ENCODE measurements at places on chromosomes 1 and 21.
A peak's percentile ranks its signal among the peaks of the same experiment; 100 is the strongest.

DNA sequence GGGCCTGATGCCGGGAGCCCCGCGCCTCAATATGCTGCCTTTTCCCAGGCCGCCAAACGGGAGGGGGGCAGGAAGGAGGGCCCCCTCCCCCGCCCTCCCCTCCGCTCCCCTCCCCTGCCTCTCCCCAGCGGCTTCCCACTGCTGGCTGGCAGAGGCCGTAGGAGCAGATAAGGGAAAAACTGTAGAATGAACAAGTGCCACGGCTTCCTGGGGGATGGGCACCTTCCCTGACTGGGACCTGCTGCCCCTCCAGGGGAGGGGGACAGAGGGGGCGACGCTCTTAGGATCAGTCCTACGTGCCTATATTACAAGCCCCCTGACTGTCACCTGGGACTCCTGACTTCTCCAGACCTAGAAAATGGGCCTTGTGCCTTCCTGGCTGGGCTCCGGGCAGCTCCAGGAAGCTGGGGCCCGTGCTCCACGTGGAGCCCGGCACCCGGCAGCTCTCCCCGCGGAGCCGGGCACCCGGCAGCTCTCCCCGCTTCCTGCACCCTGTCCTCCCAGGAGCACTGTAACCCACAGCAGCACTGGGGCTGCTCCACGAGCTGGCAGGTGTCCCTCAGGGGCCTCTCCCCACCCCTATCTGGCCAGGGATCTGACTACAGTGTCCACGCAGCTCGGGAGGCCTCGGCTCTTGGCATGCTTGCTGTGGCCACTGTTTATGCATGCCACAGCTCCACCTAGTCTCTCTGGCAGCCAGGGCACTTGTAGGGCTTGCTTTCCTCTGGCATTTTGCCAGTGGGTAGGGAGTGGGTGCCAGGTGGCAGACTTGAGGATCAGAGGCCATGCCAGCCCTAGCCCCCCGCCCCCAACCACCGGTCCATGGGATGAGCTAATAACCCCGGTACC is 674 bp upstream of the HES5 start:
- H3K36me3 ChIP-seq: no peaks in the 10 kb centered on the region
- H3K4me1 ChIP-seq: peaks cover 20% of the 10 kb centered on the region
- no peak for DNase-seq
- H3K27ac ChIP-seq: no peak overlapping the region

GRCh38 chr1:64041371-64042131 is 161.9 kb upstream of the UBE2U start:
- peaks cover 3% of the 10 kb centered on the region for H3K36me3 ChIP-seq
- DNase-seq: no peak

DNA sequence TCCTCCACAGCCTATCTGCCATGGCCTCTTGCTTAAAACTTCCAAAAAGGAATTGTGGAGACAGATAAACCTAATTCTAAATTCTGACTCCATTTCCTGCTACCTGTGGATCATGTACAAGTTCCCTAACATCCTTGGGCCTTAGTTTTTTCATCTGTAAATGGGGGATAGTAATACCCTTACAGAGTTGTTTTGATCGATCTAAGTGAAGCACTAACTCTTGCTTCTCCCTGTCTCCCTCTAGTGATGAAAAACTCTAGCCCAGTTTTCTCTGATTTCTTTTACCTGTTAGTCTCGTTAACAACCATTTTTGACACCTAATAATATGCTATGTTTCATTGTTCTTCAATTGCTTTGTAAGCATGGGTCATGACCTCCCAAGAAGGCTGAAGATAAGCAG is 65.9 kb downstream of the TM2D1 start:
- DNase-seq: no peak
- no peaks in the 10 kb centered on the region for H3K36me3 ChIP-seq
- H3K4me3 ChIP-seq: no peak overlapping the region
- no peaks in the 10 kb centered on the region for H3K4me1 ChIP-seq

DNA sequence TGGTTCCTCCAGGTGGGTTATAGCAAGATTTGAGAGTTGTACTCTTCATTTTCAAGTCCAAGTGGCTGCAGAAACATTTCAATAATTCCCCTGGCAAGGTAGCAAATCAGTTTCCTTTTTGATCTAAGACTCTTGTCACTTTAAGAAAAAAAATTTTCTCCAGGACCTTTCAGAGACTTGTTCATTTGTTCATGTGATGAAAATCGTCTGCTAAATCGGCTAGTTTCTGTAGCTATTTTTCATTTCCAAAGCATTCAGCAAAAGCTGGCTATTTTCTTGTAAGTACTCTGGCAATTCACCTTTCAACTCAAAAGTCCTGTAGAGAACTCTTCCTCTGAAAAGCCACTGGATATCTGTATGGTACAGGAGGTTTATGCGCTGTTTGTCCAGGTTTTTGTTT is 93.5 kb downstream of the LTN1 start:
- H3K27ac ChIP-seq: no peak overlapping the region
- H3K4me3 ChIP-seq: no peak overlapping the region
- H3K4me1 ChIP-seq: peaks cover 10% of the 10 kb centered on the region
- H3K36me3 ChIP-seq: peaks cover 10% of the 10 kb centered on the region
- H3K27me3 ChIP-seq: peaks cover 7% of the 10 kb centered on the region

DNA sequence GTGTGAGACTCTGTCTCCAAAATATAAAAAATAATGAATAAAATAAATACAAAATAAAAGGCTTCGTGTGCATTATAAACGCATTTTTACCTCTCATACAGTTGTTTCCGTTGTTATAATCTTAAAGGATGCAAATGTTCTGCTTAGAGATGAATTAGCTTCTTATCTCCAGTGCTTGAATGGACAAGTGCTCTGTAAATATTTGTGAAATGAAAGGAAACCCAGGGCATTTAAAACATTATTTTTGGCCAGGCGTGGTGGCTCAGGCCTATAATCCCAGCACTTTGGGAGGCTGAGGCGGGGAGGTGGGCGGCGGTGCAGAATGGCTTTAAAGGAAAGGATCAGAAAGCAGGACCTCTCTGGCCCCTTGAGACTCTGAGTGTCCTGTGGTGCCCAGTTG is 94.5 kb downstream of the HUNK start:
- no peak overlapping the region for H3K27ac ChIP-seq
- H3K36me3 ChIP-seq: 0 out of 2 replicates have a peak, but pooled peaks cover 2% of the 10 kb centered on the region
- H3K4me3 ChIP-seq: no peak overlapping the region

GRCh38 chr1:26318338-26319064 is 743 bp downstream of the CD52 start:
- peaks cover 10% of the 10 kb centered on the region for H3K36me3 ChIP-seq
- no peak overlapping the region for H3K4me3 ChIP-seq
- peak overlapping the region; percentile 78 for H3K27ac ChIP-seq
- no peak for DNase-seq
- H3K27me3 ChIP-seq: peaks cover 8% of the 10 kb centered on the region

- no peaks in the 10 kb centered on the region for H3K36me3 ChIP-seq
- no peak for DNase-seq
- H3K27ac ChIP-seq: no peak overlapping the region
- H3K27me3 ChIP-seq: peaks cover 5% of the 10 kb centered on the region
Measured at GRCh38 chr1:229378586-229379367, 35.9 kb upstream of the CCSAP start.

DNA sequence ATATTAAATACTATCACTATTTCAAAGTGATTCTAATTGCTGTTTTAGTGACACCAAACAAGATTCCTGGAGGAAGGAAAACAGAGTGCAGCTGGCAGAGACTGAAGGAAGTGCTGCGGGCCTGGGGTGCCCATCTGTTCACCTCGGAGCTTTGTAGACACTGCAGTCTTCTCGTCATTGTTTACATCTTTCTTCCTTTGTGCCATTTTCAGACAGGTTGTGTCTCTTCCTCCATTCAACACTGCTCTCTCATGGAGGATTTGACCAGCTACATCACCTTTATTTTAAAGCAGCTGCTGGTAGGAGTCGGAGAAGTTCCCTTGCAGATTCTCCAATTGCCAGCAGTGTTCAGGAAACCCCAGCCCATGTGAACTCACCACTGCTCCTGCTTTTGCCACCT is 37.3 kb downstream of the ABCA4 start:
- H3K27ac ChIP-seq: no peak overlapping the region
- DNase-seq: no peak

- H3K4me1 ChIP-seq: peaks cover 46% of the 10 kb centered on the region
- H3K27ac ChIP-seq: no peak overlapping the region
- H3K27me3 ChIP-seq: peaks cover 36% of the 10 kb centered on the region
- H3K4me3 ChIP-seq: no peak overlapping the region
- H3K36me3 ChIP-seq: no peaks in the 10 kb centered on the region
- peak; percentile 89 for DNase-seq
Measured at GRCh38 chr1:34924759-34925555, 4.5 kb downstream of the DLGAP3 start.

GRCh38 chr1:172906778-172907592 is 143.8 kb downstream of the TNFSF18 start:
- peaks cover 11% of the 10 kb centered on the region for H3K36me3 ChIP-seq
- no peak for DNase-seq
- H3K27ac ChIP-seq: peak overlapping the region; percentile 23
- no peak overlapping the region for H3K4me3 ChIP-seq
- H3K27me3 ChIP-seq: no peaks in the 10 kb centered on the region
- peaks cover 7% of the 10 kb centered on the region for H3K4me1 ChIP-seq

DNA sequence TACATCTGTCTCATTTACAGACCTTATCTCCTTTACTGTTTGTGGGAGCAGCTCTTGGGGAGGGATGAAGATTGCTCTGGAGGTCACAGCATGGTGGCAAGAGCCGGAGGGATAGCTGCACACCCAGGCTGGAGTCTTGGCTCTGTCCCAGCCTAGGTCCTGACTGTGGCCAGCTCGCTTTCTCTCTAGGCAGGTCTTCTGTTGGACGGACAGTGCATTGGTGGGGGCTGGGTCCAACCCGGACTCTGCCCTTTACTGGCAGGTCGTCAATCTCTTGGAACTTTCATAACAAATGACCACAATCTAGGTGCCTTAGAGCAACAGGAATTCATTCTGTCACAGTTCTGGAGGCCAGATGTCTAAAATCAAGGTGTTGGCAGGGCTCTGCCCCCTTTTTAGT is 319.8 kb upstream of the C1orf174 start:
- H3K27ac ChIP-seq: no peak overlapping the region
- H3K4me3 ChIP-seq: no peak overlapping the region
- H3K36me3 ChIP-seq: peaks cover 72% of the 10 kb centered on the region
- no peaks in the 10 kb centered on the region for H3K4me1 ChIP-seq
- H3K27me3 ChIP-seq: peaks cover 6% of the 10 kb centered on the region
- DNase-seq: no peak

GRCh38 chr21:34130716-34130985 is 57.3 kb downstream of the MRPS6 start:
- no peak overlapping the region for H3K4me3 ChIP-seq
- no peaks in the 10 kb centered on the region for H3K27me3 ChIP-seq
- peaks cover 47% of the 10 kb centered on the region for H3K36me3 ChIP-seq
- peaks cover 80% of the 10 kb centered on the region for H3K4me1 ChIP-seq
- DNase-seq: no peak
- peak overlapping the region; percentile 96 for H3K27ac ChIP-seq

- peaks cover 16% of the 10 kb centered on the region for H3K27me3 ChIP-seq
- no peaks in the 10 kb centered on the region for H3K36me3 ChIP-seq
- H3K4me1 ChIP-seq: peaks cover 37% of the 10 kb centered on the region
Measured at GRCh38 chr1:31412732-31413404, at the start of gene SERINC2. TSS of gene SERINC2 (plus strand) at chr1:31413213. CDS start at chr1:31413266, 53 bp downstream.

DNA sequence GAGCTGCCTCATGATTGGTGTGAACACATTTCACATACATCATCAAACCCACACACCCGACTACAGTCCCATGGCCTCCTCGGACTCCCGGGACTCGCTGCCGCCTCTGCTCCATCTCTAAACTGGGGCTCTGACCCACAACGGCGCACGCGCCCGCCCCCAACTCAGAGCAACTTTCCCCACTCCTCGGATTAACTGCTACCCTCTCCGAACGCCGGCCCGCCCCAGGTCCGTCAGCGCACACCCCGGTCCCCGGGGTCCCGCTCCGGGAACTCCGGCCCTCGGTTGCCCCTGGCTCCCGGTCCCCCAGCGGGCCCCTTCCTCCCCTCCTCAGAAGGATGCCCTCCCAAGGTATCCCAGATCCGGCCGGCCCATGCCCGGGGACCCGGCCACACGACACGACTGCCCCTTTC is 740 bp downstream of the DSTYK start:
- peaks cover 23% of the 10 kb centered on the region for H3K4me1 ChIP-seq
- DNase-seq: no peak
- no peaks in the 10 kb centered on the region for H3K27me3 ChIP-seq
- H3K4me3 ChIP-seq: peak overlapping the region; percentile 88

DNA sequence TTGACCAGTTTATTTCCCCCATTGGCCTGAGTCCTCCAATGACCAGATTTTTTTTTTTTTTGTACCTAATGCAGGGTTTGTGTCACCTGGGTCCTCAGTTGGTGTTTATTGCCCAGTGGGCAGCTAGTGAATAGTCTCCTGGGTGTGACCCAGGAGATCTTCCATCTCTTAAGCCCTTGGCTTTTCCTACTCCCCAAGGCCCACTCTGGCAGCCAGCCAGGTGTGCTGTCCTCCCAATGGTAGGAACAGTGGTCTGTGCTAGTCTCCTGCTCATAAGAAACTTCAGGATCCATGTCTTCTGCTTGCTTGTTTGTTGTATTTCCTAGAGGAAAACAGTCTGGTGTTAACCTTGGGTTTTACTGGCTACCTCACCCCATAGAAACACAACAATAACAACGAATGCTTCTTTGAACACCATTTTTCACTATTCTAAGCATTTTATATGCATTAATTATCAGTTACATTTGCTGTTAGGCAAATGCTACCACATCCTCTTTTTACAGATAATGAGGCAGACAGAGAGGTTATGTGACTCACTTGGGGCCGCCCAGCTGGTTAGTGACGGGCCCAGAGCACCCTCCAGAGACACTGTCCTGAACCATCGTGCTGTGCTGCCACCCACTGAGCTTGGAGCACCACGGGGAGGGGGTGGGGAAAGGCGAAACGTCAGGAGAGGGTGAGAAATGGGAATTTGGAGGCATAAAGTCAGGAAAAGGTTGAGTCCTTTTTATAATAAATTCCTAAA is 107.5 kb downstream of the HIVEP3 start:
- H3K4me3 ChIP-seq: no peak overlapping the region
- H3K36me3 ChIP-seq: no peaks in the 10 kb centered on the region
- H3K27ac ChIP-seq: no peak overlapping the region
- H3K4me1 ChIP-seq: peaks cover 5% of the 10 kb centered on the region
- DNase-seq: no peak

DNA sequence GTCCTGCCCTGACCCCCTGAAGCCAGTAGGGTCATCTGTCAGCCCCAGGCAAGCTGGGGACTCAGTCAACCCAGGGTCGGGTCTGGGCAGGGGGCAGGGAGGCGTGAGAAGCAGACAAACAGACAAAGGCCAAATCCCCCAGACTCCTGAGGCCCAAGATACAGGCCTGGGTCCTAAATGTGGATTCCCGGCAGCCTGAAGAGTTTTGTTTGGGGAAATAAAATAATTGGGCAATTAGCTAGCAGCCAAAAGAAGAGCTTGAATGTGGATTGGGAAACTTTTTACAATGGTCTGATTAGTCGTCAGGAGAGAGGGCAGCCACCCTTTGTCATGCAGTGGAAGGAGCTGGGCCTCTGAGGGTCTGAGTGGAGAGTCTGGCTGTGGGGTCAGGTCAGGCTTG is 4.5 kb upstream of the LEFTY2 start:
- no peaks in the 10 kb centered on the region for H3K36me3 ChIP-seq
- peak overlapping the region; percentile 93 for H3K27ac ChIP-seq
- peak; percentile 53 for DNase-seq

DNA sequence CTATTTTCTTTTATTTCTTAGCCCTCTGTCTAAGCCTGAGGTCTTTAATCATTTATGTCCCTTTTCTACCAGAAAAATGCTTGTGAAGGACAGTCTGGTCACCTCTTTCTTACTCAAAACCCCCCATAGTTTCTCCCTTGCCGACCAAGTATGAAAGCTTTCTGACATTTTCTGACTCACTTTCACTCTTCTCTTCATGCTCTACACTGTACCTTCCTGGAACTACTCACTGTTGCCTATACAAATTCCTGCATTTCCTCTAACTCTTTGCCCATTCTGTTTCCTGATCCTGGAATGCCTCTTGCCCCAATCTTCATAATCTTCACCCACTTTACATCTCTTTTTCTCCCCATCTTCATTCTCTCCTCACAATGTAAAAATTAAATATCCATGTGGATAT is 380.0 kb downstream of the HHIPL2 start:
- H3K27ac ChIP-seq: no peak overlapping the region
- DNase-seq: no peak
- H3K4me3 ChIP-seq: no peak overlapping the region
- H3K4me1 ChIP-seq: no peaks in the 10 kb centered on the region

All from WTC11 (cell line).